Umbilical cord (tissue), 2 donors: ENCODE measurements at places on chromosomes 3 and 15.

DNA sequence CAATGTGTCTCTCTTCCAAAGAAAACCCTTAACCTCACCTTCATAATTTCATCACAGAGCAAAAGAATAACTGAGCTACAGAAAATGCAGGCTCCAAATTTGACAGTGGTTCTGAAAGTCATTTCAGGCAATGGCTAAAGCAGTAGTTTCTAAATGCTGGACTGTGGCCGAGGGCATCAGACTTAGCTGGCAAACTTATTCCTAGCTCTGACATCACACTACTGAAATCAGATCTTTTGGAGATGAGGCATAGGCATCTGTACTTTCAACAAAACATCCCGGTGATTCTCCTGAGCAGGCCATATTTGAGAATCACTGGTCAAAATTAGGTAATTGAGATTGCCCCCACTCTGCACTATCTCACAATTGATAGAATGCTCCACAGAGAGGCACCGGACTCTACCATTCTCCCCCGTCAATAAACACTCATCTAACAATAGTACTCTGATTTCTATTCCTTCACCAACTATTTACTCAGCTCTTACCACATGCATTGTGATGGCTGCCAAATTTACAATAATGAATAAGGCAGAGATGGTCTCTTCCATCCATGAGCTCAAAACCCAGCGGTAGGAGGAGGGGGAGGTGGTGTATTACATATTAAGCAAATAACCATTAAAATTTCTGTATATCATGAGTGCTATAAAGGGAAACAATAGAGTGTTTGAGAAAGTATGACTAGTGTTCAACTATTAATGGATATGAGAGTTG is 57.3 kb upstream of the SPRED1 start:
- no peak for DNase-seq

- no peak for DNase-seq
These were observed 131.6 kb upstream of the NECTIN3 start for GRCh38 chr3:110940055-110940454.

DNA sequence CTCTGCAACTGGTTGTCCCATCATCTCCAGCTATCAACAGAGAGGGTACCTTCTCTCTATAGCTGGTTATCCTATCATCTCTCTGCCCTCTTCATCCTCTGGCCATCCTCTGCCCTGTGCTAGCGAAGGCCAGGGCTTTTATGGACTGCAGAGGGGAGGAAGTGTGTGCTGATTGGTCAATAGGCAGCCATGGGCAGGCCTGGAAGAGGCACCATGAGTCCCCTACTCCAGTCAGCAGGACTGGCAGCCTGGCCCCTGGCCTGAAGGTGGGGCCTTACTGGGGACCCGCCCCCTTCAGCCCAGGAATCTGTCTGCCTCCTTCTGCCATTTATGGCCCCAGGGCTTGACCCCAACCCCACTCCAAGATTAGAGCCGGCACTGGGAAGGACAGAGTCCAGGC is 10.4 kb upstream of the TRIM59 start:
- DNase-seq, result no peak

DNA sequence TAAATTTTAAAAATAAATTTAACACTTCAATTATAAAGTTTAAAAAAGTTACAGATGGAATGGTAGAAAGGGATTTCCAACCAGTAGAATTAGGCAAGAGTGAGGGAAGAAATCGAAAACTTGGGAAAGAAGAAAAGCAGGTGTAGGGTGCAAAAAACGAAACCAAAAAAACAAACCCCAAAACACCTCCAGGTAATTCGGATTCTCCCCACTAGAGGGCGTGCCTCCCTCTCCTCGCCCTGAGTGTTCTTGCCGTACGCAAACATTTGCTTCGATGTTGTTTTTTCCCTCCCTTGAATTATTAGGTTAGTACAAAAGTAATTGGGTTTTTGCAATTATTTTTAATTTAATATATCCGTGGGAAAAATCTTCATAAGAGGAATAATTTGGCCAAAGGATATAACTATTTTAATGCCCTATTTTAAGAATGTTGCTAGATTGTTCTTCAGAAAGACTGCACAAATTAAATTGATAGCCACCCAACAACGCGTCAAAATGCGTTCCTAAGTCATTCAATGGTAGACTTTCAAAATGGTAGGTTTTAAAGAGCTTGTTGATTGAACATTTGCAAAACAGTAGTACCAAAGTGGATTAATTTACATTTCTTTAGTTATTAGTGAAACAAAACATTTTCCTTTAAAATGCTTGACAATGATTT is 63.7 kb downstream of the SLC30A4 start:
- peak; percentile 70 for DNase-seq

- DNase-seq, result peak; percentile 17
These were observed 111.7 kb downstream of the NUP210 start for GRCh38 chr3:13308380-13308801.

- DNase-seq, result peak; percentile 94
These were observed 114.4 kb downstream of the ATG7 start for GRCh38 chr3:11386465-11387113.

DNA sequence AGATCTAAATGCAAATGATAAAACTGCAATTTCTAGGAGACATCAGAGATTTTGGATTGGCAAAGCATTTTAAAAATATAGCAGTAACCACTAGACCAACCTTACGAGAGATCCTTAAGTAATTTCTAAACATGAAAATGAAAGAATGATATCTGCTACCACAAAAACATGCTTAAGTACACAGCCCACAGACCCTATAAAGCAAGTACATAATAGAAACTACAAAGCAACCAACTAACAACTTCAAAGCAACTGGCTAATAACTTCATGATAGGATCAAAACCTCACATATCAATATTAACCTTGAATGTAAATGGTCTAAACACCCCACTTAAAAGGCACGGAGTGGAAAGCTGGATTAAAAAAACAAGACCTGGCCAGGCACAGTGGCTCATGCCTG is 209.9 kb upstream of the SOX14 start:
- DNase-seq, result no peak

GRCh38 chr15:82854554-82854953 is 45.1 kb downstream of the WHAMM start:
- no peak for DNase-seq

GRCh38 chr3:153233986-153234385 is 72.0 kb downstream of the RAP2B start:
- DNase-seq, result no peak

DNA sequence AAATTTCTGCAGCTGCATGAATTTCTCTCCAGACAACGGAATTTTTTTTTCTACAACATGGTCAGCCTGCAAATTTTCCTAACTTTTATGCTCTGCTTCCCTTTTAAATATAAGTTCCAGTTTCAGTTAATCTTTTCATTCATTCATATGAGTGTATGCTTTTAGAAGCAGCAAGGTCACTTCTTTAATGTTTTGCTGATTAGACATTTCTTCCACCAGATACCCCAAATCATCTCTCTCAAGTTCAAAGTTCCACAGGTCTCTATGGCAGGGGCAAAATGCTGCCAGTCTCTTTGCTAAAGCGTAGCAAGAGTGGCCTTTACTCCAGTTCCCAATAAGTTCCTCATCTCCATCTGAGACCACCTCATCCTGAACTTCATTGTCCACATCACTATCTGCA is 205.6 kb upstream of the GRM7 start:
- no peak for DNase-seq

DNA sequence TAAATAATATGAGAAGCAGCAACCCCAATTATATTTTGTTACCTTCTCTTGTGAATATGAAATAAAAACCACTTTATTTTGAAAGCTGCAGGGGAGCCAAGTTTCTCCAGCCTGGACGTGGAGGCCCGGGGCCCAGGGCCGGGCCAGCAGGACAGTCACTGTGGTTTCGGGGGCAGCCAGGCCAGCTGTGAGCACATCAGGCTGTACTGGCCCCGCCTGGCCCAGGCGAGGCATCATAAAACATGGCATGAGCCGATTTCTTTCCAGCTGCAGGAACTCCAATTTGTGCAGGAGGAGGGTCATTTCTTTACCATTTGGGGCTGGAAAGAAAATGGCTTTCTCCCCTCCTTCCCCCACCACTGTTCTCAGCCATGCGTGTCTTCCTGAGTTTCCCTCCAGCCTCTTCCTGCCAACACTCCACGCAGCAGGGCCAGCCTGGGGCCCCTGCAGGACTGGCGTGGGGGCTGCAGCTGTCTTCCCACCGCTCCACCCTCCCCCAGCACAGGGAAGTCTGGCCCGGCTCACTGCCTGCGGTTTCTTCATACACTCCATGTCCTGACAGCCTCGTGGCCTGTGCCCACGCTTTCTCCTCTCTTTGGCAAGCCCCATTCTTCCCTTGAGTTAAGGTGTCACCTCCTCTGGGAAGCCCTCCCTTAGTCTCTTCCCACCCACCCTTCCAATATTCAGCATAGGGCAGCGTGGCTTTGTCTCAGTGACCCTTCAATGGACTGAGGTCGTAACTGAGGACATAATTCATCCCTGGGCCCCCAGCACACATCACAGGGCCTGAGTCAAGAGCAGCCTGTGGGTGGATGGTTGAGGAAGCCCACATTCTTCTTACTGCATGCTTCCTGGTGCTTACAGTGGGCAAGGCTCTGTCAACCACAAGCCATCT is 135.8 kb downstream of the CHSY1 start:
- DNase-seq, result peak; percentile 86

DNA sequence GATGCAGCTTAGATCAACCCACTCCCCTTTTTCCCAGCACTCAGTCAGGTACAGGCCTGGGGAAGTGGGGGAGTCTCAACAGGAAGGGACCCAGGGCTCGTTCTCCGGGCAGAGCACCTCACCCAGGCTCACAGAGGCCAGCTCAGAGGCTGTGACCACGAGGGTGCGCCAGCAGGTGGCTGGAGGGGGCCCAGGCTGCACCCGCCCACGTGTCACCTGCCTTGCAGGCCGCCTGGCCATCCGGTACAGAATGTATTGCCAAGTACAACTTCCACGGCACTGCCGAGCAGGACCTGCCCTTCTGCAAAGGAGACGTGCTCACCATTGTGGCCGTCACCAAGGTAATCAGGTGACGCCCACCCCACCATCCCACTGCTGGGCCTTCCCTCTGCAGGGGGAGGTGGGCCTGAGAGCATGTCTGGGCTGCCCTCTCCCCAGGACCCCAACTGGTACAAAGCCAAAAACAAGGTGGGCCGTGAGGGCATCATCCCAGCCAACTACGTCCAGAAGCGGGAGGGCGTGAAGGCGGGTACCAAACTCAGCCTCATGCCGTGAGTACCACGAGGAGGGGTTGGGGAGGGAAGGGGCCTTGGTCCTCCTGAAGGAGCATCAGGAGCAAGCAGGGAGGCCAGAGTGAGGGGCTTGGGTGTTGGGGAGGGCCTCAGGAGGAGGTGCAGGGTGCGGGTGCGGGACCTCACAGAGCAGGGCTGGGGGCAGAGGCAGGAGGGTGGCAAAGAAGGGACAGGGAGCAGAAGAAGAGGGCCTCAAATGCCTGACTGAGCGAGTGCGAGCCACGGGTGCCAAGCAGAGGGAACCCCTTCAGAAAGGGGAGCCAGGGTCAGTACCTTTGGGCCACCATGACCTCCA is 14.0 kb upstream of the LMAN1L start:
- DNase-seq, result no peak

DNA sequence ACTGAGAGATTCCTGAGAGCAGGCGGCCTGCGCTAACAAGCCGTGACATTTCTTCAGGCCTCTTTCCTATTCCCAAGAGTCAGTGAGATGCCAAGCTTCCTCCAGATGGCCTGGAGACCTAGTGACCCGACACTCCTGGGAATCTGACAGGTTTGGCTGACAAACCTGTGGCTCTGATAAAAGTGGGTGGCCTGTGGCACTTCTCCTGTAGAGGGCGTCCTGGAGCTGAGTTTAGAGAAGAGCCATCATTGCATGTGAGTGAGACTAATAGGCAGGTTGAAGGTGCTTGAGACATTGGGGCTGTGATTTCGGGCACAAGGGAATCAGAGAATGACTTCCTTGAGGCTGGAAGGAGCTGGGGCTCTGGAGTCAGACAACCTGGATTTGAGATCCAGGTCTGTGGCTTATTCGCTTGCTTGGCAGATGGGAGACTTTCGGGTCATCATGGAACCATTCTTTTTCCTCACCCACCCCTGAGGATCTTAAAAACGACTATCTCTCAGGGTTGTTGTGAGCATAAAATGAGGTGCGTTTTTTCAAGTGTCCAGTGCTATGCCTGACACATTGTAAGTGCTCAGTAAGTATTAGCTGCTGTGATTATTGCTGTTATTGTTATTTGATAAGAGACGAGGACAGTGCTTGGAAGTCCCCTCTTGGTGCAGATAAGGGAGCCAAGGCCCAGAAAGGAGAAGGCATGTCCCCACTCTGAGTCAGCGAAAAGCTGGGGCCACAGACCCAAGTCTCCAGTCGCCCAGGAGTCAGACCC is 77.2 kb downstream of the SCN10A start:
- no peak for DNase-seq

- no peak for DNase-seq
These were observed 889.8 kb upstream of the NR2F2 start for GRCh38 chr15:95440712-95441111.

DNA sequence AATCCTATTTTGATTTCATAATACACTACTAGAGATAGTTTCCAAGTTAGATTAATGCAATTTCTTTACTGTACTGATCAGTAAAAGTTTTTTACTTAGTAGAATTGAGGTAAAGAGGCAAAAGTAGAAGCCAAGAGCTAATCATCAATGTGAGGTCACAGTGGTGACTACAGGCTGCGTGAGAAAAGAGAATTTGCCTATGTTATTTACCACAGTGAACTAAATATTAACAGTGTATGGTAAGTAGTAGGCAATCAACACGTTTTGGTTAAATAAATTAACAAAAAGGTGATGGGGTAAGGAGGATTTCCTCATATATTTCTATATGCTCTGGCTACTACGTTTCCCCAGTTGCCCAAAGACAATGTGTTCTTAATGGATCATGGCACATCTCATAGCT is 202.2 kb upstream of the CMC1 start:
- DNase-seq, result no peak

DNA sequence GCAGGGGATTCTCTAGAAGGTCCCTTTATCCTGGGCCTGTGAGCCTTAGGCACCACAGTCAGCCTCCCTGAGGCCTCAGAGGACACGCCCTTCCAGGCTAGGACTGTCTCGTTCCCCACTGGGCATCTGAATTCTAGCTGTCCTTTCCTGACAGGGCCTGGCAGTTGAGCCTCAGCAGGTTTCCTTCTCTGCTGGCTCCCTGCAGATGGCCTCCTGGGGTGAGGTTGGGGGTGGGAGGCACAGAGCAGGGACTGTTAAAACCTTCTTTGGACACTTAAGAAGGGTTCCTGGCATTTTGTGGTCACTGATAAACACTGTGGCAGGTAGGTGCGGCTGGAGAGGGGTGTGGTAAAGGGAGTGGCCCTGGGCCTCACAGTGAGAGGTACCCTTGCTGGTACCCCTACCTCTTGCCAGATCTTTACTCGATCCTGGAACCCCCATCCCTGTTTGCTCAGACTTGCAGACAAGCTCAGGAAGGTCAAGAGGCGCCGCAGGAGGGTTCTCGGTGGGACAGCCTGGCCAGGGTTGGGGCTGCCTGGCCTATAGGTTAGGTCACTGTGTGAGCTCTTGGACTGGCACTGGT is 8.5 kb downstream of the CLK3 start:
- DNase-seq, result no peak

DNA sequence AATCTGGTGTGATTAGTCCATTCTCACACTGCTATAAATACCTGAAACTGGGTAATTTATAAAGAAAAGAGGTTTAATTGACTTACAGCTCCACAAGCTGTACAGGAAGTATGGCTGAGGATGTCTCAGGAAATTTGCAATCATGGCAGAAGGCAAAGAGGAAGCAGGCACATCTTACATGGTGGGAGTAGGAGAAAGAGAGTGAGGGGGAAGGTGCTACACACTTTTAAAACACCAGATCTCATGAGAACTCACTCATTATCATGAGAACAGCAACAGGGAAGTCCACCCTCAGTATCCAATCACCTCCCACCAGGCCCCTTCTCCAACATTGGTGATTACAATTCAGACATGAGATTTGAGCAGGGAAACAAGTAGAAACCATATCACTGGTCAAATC is 24.0 kb upstream of the ACP3 start:
- no peak for DNase-seq

- DNase-seq, result no peak
These were observed 151.8 kb upstream of the TSC22D2 start for GRCh38 chr3:150256318-150256717.
